ENCODE measurements at places on chromosomes 13 and 19.

DNA sequence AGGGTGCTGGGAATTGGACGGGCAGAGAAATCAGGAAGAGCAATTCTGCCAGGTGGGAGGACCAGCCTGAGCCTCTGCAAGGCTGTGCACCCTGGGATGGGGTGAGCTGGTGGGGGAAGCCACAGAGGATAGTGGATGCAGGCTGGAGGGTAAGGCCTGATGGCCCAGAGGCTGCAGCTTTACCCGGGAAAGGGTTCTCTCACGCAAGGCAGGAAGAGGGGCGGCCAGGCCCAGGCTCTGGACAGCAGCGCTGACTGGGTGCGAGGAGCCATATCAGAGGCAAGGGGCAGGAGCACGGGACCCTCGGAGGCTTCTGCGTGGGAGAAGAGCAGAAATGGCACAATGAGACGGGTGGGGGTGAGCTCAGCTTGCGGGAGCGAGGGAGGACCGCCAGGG, 104.6 kb downstream of the SOX1 start:
- no peak for DNase-seq

DNA sequence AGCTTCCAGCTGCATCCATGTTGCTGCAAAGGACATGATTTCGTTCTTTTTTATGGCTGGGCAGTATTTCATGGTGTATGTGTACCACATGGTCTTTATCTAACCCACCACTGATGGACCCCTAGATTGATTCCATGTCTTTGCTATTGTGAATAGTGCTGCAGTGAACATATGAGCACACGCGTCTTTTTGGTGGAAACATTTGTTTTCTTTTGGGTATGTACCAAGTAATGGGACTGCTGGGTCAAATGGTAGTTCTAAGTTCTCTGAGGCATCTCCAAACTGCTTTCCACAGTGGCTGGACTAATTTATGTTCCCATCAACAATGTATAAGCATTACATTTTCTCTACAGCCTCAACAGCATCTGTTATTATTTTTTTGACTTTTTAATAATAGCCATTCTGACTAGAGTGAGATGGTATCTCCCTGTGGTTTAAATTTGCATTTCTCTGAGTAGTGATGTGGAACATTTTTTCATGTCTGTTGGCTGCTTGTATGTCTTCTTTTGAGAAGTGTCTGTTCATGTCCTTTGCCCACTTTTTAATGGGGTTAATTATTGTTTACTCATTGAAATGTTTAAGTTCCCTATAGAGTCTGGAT, 6.8 kb upstream of the UBE2L5 start:
- no peak for DNase-seq

- peak; percentile 100 for DNase-seq
Measured at GRCh38 chr19:44891016-44891882, at the start of gene TOMM40. Gene TOMM40 (plus strand): TSS chr19:44891254. CDS start chr19:44891416, 162 bp downstream.

DNA sequence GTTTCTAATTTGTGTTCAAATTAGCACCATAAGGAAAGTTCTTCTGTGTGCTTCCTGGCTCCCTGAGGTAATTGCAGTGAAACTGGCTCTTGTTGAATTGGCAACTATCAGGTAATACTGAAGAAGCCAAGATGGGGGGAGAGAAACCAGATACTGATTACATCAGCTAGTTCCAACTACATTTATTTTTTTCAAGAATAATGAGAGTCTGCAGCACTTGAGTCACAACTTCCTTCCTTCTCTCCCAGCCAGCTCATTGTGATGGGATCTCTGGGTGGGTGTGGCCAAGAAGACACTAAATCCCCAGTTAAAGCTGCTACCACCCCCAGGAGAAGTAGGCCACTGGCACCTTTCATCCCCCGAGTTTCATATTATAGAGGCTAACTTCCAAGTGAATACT, 100.7 kb upstream of the RXFP2 start:
- DNase-seq, result peak; percentile 91

- DNase-seq, result no peak
Measured at GRCh38 chr13:94988654-94989053, 276.3 kb upstream of the SOX21 start.

GRCh38 chr13:78620936-78621470, 17.7 kb upstream of the POU4F1 start:
- DNase-seq, result no peak

- DNase-seq, result peak; percentile 49
Measured at GRCh38 chr13:110023729-110024644, 237.6 kb upstream of the IRS2 start.

DNA sequence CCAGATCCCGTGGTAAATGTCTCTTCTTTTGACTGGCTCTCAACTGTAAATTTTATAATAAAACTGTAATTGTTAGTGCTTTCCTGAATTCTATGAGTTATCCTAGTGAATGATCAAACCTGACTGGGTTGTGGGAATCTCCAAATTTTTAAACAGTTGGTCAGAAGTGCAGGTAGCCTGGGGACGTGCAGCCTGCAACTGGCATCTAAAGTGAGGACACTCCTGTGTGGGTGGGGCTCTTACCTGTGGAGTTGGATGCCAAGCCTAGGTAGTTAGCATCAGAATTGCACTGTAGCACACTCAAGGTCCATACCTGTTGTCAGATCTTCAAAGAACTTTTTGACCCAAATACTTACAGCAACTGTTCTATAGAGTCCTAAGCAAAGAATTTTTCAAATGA, 207.1 kb upstream of the NBEA start:
- no peak for DNase-seq

DNA sequence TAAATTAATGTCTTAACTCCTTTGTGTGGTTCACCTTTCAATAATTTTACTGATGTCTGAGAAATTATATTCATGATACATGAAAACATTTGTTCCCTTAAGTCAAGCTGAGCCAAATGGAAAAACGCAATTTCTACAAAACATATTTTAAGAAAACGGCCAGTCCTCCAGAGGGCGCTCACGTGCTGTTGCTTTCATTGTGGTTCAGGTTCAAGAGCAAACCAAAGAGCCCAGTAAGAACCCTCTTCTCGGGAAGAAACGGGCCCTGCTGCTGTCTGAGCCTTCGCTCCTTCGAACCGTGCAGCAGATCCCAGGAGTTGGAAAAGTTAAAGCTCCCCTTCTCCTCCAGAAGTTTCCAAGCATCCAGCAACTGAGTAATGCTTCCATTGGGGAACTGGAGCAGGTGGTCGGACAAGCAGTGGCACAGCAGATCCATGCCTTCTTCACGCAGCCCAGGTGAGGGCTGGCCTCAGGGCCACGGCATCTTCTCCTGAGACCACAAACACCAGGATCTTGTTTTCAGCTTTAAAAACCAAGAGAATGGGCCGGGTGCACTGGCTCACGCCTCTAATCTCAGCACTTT, 4.3 kb downstream of the FAAP24 start:
- DNase-seq, result peak; percentile 77

GRCh38 chr13:59666504-59666903, 497.2 kb downstream of the DIAPH3 start:
- peak; percentile 42 for DNase-seq

DNA sequence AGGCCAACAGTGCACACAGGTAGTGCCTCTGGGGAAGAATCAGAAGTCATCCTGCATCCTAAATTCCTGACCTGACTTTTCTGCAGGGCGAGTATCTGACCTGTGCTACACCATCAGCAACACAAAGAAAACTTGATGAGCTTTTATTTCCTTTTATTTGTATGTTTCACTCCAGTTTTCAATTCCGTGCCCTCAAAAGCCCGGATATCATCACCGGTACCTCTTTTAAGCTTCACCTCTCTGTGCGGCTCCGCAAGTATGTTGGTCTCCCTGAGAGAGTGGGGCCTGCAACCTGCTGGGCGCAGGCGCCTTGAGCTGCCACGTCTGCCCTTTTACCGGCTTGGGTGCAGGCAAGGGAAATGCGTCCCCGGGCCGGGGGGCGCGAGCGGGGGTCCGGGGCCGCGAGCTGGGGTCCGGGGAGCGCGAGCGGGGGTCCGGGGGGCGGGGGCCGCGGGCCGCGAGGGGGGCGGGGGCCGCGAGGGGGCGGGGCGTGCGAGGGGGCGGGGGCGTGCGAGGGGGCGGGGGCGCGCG, 4.3 kb upstream of the DUXA start:
- DNase-seq, result peak; percentile 93

DNA sequence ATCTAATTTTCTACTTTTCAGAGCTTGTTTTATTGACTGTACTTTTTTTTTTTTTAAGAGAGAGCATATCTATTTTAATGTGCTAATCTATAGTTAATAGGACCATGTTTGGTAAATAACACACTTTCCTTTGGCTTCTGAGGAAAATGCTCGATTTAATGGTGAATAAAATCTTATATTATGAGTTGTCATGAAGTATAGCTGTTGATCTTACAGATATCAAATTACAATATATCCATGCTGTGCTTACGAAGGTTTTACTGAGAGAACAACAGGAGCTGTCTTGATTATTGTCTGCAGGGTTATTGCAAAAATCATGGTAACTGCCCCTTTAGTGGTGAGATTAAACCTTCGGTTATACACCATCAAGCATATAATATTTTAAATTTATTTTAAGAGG, 29.6 kb downstream of the URI1 start:
- no peak for DNase-seq

GRCh38 chr13:111114362-111115060, 599 bp upstream of the ARHGEF7 start:
- DNase-seq, result no peak

GRCh38 chr13:25625414-25625813, 253.6 kb downstream of the ATP8A2 start:
- no peak for DNase-seq

GRCh38 chr13:52892925-52893324, 44.5 kb upstream of the PCDH8 start:
- DNase-seq, result no peak

GRCh38 chr19:41505105-41505504, 62.1 kb downstream of the ERICH4 start:
- DNase-seq, result no peak

DNA sequence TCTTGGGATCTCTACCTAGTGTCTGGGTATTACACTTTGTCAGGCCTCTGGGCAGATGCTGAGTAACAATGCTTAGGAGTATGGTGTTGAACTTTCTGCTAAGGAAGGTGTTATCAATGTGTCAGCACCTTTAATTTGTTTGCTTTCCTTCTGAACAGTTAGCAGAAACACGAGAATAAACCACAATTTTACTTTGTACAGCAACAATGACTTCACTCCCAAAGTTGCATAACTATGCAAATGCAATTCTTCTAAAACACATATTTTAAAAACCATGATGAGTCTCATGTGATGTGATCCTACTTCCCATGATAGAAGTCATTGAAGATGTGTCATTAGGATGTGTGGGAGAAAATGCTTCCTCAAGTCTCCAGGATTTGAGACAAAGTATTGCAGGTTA, 155.0 kb downstream of the POSTN start:
- DNase-seq, result peak; percentile 44

- DNase-seq, result no peak
Measured at GRCh38 chr13:75825161-75825560, 189.0 kb downstream of the LMO7 start.

DNA sequence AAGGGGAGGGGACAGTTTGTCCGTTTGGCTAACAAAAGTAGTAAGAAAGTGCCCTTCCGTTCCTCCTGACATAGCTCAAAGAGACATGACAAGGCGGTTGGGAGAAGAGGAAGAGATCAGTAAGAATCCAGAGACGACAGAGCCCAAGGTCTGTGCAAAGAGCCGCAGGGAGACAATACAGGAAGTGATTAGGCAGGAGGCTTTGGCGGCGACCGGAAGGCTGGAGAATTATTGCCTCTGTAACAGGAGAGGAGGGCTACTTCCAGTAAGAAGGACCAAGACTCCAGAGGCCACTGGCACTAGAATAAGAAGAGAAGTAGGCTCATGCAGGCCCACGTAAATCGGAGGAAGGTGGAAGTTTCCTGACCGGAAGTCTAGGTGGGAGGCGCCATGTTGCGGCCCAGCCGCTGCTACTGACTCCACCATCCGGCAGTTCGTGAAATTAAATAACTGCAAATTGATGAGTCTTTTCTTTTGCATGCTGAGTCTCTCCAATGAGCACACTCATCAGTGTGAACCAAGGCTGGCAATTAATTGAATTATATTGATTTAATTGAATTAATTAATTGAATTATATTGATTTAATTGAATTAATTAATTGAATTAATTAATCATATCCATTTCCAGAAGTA, 9.9 kb downstream of the RFX2 start:
- no peak for DNase-seq

- no peak for DNase-seq
Measured at GRCh38 chr13:53005626-53006025, 23.0 kb upstream of the OLFM4 start.

- DNase-seq, result peak; percentile 99
Measured at GRCh38 chr19:8367327-8368001, 3.5 kb downstream of the ANGPTL4 start.

DNA sequence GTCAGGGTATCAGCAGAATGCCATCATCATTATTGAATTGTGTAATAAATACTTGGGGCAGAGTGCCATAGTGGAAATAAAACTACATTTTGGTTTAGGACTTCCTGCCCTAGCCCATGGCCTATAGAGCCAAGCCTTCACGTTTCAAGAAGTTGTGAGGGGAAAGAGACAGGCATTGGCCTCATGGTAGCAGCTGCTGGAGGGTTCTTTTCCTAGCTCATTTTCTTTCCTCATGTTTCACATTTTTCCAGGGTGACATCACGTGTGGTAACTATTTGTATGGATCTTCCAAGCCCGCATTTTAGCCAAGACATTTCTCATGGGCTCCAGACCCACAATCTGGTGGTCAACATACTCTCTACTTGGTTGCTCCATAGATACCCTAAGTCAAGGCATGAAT, 80.4 kb downstream of the LRCH1 start:
- peak; percentile 65 for DNase-seq

- DNase-seq, result no peak
Measured at GRCh38 chr13:77374786-77375185, 47.9 kb upstream of the MYCBP2 start.

DNA sequence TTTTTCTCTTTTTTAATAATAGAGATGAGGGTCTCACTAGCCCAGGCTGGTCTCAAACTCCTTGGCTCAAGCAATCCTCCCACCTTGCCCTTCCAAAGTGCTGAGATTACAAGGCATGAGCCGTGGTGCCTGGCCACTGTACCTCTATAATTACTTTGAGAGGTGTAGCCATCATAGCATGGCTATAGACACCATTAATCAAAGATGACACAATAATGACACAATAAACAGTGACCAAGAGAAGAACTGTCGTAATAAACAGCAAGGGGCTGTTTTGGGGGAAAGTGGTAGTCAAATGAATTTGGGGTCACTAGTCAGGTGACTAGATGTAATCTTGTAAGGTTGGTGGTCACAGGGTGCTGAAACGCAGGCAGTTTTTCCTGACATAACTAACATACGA, 30.4 kb downstream of the KLF5 start:
- DNase-seq, result no peak

- DNase-seq, result peak; percentile 58
Measured at GRCh38 chr19:41955521-41955920, 3.6 kb downstream of the RABAC1 start.

GRCh38 chr13:28494504-28494777, 487 bp downstream of the FLT1 start:
- no peak for DNase-seq

- no peak for DNase-seq
Measured at GRCh38 chr13:106525865-106526264, 9.6 kb downstream of the EFNB2 start.

- no peak for DNase-seq
Measured at GRCh38 chr13:29384466-29384865, 211.0 kb downstream of the SLC7A1 start.

- DNase-seq, result no peak
Measured at GRCh38 chr13:33409673-33410510, 124.3 kb upstream of the STARD13 start.

Data from osteoblast (primary cell).